Lower lobe of right lung (tissue), 2 donors: ENCODE measurements at places on chromosomes 4 and X. TPM values are rescaled to one million over a fixed set of nuclear protein-coding genes. Genes with fewer than 3 reads are reported as not detected.

DNA sequence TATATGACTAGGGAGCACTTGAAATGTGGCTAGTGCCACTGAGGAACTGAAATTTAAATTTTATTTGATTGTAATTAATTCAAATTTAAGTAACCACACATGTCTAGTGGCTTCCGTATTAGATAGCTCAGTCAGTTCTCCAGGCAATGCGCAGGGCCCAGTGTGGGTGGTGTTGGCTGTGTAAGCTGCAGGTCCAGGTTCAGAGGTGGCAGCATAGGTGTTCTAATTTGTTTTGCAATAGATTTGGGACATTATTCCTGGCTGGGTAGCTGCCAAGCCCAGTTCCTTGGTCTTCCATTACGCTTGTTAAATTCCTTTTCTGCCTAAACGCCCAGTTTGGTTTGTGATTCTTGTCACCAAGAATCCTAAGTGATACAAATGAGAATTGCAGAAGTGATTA, 79.5 kb downstream of the FAM184B start:
- DNase-seq, result no peak

DNA sequence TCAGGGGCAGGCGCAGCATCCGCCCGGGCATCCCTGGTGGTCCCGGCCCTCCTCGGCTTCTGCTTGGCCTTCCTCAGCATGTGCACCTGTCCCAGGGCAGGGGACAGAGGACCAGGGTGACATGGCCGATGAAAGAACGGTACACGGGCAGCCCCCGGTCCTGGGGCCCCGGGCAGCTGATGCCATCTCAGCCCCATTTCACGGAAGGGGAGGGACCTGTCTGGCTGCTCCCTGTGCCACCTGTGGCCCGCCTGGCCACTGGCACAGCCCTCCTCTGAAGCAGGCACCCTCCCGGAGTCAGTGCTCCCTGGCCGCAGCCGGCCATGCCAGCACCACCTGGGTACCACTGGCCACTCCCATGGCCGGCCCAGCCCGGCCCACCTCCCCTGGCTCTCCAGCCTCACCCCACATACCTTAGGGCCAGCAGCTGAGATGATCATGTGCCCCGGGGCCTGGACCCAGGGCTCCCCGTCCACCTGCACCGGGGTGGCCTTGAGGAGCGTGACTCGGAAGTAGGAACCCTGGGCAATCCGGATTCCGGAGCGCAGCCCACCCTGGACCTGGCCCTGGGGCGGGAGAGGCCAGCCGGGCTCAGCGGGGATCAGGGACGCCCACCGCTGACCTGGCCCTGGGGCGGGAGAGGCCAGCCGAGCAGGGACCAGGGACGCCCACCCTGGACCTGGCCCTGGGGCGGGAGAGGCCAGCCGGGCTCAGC, 12.6 kb downstream of the DGKQ start:
- DNase-seq, result no peak

DNA sequence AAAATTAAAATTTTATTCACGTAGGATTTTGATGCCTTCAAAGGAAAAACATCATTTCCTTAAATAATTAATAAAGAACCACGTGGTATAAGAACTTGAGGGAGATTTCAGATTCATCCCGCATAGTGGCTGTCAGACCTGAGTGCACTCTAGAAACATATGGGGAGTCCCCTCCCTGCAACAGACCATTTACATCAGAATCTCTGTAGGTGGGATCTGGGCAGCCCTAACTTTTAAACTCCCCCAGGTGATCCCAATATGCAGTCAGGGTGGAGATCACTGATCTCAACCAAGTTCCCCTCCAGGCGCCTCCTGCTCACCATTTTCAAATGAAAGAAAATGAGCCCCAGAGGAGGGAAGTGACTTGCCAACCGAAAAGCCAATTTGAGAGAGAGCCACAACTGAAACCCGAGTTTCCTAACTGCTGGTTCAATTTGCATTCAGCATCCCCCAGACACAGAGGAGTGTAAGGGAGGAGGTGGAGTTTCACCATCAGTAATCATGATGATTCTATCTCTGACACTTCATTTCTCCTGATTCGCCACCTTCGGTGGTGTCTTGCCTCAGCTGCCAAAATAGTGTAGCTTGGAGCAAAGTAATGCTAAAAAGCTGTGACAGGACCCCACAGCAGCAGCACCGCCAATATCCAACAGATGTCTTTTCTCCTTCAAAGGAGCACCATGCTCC, 11.4 kb downstream of the RNF150 start:
- no peak for DNase-seq

- no peak for DNase-seq
These were observed 72.1 kb downstream of the DDIT4L start for GRCh38 chr4:100118181-100118580.

- no peak for DNase-seq
These were observed 7.5 kb upstream of the HAUS7 start for GRCh38 chrX:153477901-153478300.

DNA sequence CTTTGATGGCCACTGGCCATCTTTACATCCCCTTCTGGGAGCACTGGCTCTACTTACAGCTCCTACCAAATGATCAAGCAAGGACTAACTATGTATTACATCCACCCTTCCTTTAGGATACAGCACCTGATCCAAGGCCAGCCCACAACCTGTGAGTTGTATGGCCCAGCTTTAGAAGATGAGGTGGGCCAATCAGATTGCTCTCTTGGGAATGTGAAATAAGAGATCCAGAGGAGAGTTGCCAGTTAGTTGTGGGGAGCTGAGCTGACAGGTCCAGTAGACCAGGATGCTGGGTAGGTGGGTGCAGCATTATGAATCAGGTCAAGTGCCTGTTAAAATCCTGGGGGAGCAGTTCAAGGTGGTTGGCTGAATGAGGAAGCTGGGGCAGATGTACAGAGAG, 111.5 kb downstream of the GNL3L start:
- DNase-seq, result no peak

GRCh38 chrX:17065100-17065499, 118.6 kb downstream of the REPS2 start:
- no peak for DNase-seq

- DNase-seq, result no peak
These were observed 582.4 kb upstream of the FAM241A start for GRCh38 chr4:111562826-111563225.

DNA sequence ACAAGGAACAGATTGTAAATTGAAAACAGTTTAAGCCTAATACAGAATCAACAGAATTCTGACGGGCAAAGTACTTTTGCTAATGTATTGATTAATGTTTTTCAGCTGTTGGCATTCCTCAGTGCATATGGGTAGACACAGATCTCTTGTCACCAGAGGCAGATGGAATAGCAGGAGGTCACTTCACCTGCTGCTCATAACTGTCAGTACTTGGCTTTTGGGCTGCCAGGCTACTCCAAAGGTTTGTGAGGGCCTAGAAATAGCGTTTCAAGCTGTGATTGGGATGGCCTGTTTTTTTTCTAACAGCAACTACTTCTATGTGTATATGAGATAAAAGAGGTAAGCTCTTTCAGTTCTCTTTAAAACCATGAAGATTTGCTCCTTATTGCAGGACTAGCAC, 307.5 kb upstream of the ANXA10 start:
- no peak for DNase-seq

DNA sequence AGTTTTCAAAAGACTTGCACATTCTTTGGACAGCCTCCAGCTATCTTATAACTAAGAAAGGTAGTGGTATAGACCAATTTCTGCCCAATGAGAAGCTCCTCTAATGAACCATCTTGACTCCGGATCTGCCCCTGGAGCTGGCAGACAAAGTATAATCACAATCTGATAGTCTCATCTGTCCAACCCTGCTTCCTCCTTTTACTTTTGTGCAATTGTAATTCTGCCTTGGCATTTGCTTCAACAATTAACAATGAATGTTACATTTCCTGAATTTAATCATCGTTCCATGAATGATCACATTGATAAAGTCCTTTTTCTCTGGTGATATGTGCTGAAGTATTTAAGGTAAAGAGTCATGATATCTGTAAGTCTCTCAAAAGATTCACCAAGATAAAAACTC, 27.8 kb downstream of the FRYL start:
- DNase-seq, result no peak

The STBD1 gene
- 5.5 TPM for total RNA-seq
